NCI-H1417 treated with DMSO at 0.1 percent for 48 hours (cell line): ENCODE measurements at places on chromosomes 7 and 10.
A peak's percentile ranks its signal among the peaks of the same experiment; 100 is the strongest.

GRCh38 chr7:82567356-82567755, 123.8 kb upstream of the CACNA2D1 start:
- no peak for DNase-seq

GRCh38 chr10:88831709-88832108, 19.9 kb downstream of the ANKRD22 start:
- DNase-seq, result no peak

DNA sequence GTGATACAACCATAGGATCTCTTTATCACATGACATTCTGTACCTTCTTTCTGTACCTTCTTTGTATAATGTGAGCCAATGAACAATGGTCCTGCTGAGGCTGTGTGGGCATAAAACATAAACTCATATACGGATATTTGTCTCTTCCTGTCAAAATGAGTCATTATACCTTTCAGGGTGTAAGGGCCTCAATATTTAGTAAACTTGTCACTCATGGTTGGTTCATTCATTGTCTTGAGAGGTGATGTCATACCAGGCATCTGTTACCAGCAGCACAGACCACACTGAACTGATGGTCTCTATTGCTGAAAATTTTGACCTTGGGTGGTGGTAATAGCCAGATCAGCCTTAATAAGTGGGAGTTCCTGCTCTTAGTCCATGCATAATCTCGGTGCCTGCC, 287.6 kb upstream of the TPK1 start:
- no peak for DNase-seq

DNA sequence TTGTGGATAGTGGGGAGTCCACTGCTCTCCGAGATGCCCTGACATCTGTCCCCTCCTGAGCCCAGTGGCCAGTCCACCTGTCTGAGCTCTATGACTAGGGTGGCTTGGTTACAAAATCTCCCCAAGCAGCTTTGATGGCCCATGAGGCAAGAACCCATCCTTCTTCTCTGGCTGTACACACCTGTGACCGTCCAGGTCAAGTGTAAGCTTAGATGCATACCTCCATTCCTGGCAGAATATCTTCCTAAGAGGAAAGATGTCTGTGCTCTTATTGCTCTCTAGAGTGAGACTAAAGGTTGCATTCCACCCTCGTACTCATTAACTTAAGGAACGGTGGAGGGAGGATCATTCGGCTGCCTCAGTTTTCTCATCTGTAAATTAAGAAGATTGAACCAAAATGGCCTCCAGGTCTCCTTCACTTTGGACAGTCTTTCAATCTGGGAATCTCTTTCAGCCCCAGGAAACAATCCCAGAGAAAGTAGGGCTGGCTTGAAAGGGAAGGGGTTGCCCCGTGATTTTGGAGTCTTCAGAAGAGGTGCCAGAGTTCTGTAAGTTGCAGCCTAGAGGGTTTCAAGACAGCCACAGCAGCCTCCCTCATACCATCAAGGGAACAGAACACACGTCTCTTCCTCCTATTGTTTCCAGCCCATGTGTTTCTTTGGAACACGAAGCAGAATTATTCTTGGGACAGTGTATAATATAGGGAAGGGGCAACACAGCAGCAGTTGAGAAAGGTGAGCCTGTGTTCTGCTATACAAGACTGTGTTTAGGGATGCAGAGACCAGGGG, 5.5 kb downstream of the HOXA4 start:
- DNase-seq, result no peak

GRCh38 chr10:117413928-117414618, 38.8 kb upstream of the PDZD8 start:
- no peak for DNase-seq

DNA sequence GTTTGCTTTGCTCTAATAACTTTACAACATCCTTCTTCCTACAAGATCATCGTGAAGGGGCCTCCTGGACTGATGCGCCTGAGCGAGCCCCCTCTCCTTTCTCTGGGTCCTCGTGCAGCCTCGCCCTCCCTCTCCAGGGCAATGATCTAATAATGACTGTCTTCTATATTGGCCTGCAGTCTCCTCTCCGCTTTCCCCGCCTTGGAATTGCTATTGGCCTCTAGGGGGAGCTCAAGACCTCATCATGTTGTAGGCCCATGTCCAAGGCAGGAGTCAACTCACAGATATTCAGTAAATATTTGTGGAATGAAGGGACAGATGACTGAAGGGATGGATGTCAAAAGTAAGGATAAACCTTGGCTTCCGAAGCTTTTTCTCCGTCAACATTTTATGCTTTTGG, 1180.3 kb downstream of the TYW1 start:
- DNase-seq, result peak; percentile 3

DNA sequence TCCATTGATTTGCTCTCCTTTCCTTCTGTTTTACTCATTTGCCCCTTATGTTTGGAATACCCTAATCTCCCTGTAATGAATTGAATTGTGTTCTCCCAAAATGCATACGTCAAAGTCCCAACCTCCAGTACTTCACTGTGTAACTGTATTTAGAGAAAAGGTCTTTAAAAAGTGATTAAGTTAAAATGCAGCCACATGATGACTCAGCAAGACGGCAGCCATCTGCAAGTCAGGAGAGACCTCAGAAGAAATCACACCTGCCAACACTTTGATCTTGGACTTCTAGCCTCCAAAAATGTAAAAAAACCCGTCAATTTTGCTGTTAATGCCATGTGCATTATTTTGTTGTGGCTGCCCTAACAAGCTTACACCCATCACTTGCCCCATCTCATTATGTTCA, 85.3 kb upstream of the PCLO start:
- no peak for DNase-seq

GRCh38 chr7:16528520-16528919, 1.9 kb downstream of the LRRC72 start:
- no peak for DNase-seq

DNA sequence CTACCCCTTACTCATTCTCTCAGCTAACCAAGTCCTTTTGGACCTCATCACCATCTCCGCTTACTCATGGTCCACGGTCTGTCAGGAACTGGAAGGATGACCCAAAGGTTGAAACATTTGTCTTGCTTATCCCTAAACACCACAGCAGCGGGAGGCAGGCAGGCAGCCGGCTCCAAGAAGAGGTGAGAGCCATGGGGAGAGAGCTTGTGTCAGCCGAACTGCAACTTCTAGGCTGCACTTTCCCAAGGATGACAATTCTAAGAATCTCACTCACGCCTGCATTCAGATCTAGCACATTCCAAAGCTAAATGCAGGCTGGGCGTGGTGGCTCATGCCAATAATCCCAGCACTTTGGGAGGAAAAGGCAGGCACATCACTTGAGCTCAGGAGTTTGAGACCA, 86.0 kb downstream of the SPDYE5 start:
- no peak for DNase-seq

DNA sequence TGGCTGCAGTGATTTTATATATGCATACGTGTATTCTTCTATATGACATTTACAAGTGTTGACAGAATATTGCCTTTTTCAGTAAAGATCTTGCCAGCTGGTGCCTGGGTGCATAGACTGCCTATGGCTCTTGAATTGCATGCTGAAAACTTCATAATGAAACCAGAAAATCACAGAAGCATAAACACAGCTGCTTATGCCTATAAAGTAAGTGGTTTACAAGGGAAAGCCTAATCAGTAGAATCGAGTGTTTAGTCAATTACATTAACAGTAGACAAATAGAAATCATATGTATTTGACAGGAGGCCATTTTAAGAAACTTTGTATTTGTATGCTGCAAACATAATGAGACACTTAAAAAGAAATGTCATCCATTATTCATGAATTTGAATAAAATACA, 82.5 kb downstream of the TMEM168 start:
- peak; percentile 23 for DNase-seq

DNA sequence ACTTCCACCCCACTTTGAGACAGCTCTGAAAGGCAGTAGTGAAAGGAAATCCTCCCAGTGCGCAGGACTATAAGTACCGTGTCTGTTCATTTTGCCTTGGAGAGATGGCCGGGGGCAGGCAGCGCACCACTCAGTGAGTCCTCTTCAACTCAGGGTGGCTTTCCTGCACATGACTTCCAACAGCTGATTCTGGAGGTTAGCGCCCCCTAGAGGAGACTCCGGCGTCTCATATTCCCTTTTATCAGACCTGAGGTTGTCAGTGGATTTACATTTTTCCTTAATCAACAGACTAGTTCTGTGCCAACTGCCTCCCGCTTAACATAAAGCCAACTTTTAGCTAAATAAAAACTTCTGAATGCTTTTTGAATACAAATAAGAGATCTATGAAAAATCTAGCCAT, 101.0 kb downstream of the HERPUD2 start:
- DNase-seq, result no peak

DNA sequence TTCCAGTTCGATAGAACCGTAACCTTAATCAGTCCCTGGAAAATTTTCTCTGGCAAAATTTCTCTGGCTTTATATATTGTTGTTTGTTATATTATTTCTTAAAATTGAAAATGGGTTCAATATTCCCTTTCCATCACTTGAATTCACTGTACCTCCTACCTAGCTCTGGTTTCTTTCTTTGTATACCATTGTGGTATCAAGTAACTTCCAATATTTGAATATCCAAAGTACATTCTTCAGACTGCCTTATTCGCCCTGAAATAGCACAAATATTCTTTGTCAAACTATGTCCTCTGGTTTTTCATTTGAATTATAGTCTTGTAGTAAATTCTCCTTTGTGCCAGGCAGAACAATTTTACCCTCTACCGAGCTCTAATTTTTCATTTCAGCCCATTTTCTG, 541.6 kb downstream of the REEP3 start:
- no peak for DNase-seq

- DNase-seq, result no peak
These were observed 113.4 kb downstream of the ST7 start for GRCh38 chr7:117066668-117067067.

- DNase-seq, result no peak
These were observed 57.5 kb upstream of the PTPN12 start for GRCh38 chr7:77479536-77480088.

- no peak for DNase-seq
These were observed 68.9 kb upstream of the DNAAF5 start for GRCh38 chr7:657565-658119.

DNA sequence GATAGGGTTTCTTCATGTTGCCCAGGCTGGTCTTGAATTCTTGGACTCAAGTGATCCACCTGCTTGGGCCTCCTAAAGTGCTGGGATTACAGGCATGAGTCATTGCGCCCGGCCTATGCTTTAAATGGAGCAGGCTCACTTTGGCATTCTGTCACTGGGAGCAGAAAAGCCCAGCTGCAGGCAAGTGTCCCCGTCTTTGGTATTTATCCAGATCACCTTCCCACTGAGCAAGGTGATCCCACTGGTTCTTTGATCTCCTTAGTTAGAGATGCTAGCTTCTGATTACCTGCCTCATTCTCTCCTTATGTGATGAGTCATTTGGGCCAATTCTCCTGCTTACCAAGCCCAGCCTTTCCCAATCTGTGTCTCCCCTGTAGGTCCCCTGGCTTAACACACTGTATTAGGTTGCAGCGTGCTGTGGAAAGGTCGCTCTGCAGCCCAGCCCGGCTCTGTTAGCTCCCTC, 39.3 kb downstream of the SPDYE5 start:
- no peak for DNase-seq

GRCh38 chr7:36683695-36684357, 40.5 kb downstream of the AOAH start:
- DNase-seq, result no peak

- DNase-seq, result no peak
These were observed 134.3 kb downstream of the GRK5 start for GRCh38 chr10:119341459-119342301.

DNA sequence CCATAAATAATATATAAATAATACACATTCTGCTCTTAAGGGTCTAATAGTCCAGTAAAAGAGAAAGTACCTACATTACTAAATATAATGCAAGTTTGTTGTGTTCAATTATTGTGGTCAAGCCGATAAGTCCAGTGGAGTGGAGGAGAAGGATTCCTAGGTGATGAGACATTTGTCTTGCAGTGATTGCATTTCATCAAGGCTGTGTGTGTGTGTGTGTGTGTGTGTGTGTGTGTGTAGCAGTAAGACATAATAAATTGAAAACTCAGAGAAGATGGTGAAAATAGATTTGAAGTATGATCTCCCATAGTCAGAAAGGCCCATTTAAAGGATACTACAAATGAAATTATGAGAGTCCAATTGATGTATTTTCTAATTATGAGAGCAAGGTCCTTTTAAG, 192.5 kb upstream of the SEMA3C start:
- no peak for DNase-seq

DNA sequence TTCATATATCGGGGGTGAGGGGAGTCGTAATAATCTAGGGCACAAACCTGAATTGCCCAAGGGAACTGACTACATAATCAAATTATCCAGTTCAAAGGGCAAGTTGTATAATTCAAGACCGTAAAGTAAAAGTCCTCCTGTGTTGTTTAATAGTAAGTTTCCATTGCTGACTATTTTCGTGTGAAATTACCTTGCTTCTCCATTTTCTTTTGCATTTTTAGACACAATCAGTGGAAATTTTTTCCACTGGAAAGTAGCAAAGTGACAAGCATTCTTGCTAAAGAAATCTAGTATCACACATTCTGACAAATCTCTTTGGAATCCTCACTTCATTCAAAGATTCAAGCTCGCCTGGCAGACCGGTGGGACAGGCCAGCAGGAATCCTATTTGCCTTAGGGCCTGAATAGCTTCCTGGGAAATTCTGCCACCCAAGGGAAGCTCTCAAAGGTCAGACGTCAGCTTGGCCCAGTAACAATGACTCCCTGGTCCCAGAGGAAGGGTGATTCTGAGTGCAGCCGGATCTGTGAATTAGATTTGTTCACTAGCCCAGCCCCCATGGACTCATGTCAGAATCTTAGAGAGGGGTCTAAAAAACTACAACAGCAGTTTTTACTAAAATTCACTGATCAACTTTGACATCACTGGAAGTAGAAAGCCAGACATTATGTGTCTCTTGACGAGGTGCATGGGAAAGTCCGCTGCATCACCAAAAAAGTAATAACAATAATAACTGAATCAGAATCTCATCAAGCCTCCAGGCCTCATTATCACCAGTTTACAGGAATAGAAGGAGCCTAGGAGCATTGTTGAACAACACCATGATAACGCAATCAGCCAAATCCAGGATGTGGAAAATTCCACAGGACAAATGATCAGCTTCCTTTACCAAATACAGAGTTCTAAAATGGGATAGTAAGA, 161.0 kb downstream of the SKIDA1 start:
- DNase-seq, result no peak

GRCh38 chr10:49606981-49607535, 3.1 kb upstream of the SLC18A3 start:
- DNase-seq, result no peak

- no peak for DNase-seq
These were observed 41.2 kb downstream of the ANLN start for GRCh38 chr7:36430881-36431280.

DNA sequence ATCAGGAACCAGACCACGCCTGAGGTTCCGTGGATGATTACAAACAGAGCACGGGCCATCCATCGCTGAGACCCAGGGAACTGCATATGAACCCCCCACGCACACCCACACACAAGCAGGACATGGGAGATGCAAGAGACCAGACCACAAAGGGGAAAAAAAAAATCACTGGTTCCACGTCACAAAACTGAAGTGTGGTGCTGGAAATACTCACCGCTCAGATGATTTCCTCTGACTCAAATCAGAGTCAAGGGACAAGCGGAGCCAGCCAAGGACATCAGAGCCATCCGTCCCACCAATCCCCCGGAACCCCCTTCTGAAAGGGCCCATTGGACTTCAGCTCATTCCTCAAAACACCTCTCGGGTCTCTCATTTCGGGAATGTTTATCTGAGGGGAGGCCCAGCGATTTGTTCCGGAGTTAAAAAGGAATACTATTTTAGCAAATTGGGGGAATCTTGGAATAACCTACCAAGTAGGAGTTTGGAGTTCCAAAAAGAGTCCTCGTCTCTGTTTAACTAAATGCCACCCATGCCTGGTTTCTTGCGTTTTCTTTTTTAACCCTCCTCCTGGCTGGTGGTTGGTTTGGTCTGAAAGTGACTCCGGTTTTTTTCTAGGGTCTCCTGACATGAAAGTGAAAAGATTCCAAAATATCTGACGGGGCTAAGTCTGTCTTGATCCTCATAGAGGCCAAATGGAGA, 15.0 kb downstream of the SNX8 start:
- no peak for DNase-seq
